ENCODE measurements at places on chromosomes 5 and 9.

DNA sequence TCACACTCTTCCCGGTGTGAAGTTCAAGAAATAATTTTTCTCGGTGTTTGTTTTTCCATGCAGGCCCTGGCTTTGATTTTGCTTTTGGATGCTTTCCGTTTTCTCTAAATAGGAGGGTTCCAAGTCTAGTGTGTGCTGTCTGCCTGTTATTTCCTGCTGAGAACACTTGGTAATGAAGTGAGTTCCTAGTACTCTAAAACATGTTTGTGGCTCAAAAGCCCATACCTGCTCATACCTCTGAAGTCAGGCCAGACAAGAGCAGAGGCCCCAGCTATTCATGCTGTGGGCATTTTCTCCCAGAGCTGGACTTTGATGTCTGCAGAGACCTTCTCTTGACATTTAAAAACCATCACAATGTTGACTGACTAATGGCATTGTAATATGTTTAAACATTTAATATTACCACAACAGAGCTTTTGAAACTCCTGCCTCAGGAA is 211.2 kb downstream of the GOLPH3 start:
- DNase-seq: no peak

- DNase-seq: no peak
Observed at GRCh38 chr5:118888556-118888955, 99.8 kb downstream of the DTWD2 start.

DNA sequence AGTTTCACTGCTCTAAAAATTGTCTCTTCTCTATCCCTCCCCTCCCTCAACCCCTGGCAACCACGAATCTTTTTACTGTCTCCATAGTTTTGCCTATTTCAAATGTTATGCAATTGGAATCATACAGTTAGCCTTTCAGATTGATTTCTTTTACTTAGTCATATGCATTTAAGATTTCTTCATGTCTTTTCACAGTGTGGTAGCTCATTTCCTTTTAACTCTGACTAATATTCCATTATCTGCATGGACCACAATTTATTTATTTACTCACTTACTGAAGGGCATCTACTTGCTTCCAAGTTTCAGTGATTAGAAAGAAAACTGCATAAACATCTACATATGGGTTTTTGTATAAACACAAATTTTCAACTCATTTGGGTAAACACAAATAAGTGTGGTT is 372.3 kb downstream of the CDH18 start:
- no peak for DNase-seq

DNA sequence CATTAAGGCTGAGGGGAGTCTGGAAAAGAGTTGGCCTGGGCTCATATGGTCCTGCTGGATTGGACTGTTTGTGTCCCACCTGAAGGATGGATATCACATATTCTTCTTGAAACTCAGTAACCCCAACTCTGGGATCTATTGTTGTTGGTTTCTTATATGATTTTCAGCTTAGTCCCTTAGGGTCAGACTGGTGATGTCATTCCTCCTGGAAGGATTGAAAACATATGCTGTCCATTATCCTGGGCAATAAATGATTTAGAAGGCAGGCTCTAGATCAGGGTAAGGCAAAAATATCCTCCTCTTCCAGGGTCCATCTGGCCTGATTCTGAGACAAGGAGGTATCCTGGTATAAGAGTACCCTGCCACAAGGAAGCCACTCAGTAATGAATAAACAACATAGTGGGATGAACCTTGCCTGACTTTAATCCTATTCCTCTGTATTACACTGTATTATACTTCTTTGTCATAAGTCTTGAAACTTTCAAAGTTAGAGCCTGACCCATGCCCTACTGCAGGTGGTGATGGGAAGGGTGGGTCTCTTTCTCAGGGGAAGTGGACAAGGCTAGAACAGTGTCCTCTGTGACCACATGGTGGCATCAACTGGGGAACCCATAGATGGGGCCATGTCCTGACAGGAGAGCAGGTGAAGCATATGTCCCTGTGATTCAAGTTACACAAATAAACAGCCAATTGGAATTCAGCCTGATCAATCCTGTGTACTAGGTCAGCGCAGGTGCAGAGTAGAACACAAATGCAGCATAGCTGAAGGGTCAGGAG is 454.4 kb upstream of the TRPC7 start:
- DNase-seq: no peak

DNA sequence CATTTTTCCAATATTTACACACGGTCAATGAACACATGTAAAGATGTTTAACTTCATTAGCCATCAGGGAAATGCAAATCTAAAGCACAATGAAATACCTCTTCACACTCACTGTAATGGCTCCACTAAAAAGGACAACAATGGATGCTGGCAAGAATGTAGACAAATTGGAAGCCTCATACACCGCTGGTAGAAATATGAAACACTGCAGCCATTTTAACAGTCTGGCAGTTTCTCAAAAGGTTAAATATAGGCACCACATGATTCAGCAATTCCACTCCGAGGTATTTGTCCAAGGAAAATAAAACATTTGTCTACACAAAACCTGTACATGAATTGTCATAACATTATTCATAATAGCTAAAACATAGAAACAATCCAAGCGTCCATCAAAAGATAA is 20.0 kb downstream of the RNF145 start:
- DNase-seq: no peak

DNA sequence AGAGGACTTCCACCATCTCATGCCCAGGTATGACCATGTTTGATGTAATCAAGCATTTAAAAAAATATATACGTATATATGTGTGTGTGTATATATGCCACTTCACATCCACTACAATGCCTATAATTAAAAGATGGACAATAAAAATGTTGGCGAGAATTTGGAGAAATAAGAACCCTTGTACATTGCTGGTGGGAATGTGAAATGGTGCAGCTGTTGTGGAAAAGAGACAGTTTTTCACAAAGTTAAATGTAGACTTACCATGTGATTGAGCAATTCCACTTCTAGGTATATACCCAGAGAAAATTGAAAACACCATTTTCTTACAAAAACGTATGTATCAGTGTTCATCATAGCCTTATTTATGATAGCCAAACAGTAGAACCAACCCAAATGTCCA is 229.2 kb upstream of the WWC1 start:
- DNase-seq: no peak

DNA sequence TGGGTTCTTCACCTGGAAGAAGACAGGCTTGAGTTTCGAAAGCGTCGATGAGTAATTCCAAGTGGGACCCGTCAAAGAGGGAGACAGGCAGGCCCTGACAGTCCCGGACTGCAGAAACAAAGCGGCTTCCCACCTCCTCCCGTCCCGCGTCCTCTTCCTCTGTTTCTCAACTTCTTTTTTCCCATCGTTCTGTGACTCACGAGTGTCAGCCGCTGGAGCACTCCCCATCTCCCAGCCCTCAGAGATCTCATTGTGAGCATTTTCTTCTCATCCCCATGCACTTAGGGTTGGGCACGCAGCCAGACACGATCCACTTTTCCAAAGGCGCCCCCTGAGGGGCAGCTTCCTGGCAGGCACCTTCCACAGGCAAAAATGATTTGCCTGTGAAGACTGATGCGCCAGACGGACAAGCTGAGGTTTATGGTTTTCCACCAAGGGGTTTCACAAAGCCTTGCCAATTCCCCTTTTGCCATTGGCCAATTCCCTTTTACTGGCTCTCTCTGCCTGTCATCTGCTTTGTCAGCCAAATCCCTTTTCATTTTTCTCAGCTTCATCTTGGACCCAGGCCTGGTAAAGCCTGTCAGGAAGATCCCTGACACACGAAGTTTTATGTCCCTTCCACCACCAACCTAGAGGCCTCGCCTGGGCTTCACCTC is 86.5 kb upstream of the ANKRD55 start:
- DNase-seq: no peak

- DNase-seq: no peak
Observed at GRCh38 chr5:59864718-59865117, 28.8 kb downstream of the PDE4D start.

DNA sequence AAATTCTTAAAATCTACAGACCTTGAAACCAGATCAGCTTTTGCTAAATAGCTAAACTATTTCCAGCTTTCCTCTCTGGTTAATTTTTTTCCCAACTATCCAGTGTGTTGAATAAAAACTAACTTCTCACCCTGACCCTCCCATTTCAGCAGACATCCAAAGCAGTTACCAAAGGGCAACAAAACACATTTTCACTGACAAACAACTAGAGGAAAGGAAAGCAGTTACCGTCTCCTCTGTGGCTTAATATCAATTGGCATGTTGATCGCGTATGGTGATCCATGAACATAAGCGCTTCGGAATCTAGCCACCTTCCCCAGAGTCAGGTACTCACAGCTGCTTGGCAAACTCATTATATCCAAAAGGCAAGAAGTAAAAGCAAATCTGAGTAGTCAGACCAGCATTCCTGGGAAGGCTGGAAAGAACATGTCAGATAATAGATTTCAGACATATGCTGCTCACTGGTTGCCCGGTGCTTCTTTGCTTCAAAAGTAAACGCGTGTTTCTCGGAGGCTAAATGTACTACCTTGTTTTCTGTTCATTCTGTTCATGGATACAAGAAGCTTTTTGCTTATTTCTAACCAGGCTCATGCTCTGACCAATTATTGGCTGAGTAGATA is 463.4 kb downstream of the PDE4D start:
- DNase-seq: no peak

- no peak for DNase-seq
Observed at GRCh38 chr9:72527801-72528195, 6.4 kb downstream of the TMC1 start.

Data from activated T-helper 9 cell treated with anti-CD3 and anti-CD28 coated beads, Interleukin-2, amount 50 U/mL, for 16 hours (primary cell).